ENCODE measurements at places on chromosomes 5 and 9.

GRCh38 chr5:78638423-78638822 lies 10.1 kb downstream of the LHFPL2 start:
- DNase-seq: no peak

DNA sequence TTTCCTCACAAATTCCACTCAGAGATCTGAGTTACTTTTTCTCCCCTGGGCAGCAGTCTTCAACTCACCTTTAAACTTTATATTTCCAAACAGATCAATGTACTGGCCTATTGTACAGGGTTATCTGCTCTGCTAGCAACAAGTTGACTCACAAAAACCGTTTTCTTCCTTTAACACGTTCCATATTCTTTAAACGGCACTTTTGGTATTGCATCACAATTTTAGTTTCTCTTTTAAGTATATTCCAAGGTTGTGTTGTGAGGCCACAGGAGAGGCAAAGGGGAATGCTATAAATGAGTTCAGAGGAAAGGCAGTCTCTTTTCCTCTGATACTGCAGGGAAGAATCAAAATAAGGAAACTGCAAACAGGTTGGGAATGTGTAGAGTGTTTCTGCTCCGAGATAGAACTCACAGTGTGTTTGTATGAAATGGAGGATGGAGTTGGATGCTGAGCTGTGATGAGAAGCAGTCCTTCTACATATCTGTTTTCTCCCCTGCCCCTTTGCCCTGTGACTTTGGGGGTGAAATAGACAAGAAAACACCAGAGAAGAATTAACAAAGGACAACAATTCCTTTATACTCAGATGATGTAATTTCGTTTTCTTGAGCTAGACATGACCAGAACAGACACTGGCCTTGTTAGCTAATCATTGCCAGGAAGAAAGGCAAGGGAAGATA lies 9.9 kb upstream of the ALDOB start:
- no peak for DNase-seq

DNA sequence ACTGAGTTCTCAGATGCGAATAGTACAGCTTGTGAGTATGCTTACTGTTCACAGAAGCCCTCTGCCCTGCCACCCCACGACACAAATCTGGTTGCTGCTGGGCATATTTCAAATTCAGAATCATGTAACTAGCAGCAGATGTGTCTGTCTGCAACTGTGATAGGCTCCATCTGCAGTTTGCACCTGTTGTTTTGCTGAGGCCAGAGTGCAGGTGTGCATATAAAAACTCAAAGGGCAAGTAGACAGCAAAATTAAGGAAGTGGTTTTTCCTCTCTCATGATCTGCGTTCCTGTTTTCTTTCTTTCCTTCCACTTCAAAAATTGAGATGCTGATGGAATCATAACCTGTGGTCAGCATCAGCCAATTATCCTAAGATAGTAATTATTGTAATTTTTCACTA lies 1000.5 kb downstream of the PTPRD start:
- DNase-seq: no peak

DNA sequence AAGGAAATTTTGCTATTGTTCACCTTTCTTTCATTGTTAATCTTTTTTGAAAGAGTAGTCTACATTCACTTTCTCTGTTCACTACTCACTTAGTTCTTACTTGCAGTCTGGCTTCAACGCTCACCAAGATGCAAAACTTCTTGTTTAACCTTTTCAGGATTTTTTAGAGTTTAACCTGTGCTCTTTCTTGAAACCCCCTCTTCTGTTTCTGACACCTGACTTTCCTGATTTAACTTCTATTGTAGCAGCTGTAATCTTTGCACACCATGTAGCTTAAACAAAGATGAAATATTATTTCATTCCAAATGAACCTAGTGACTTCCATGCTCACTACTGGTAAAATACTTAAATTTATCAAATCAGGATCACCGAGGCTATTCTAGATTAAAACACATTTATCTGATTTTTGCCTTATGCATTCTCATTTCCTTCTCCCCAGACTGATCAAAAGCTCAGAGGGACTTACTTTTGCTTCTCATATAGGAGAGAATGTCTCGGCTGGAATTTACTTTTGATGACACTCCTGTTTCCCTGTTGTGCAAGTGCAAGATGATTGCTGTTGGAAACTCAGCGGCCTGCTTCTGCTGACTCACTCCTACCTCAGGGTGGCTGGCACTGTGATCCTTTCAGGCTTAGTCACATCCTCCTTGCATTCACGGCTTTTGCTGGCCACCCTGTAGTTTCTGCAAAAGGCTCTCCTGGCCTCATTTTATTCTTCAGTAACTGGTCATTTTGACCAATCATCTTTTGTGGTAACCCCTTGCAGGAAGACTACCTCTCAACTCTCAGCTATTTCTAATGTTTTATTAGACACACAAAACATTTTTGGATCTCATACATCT lies 109.3 kb upstream of the IFNE start:
- DNase-seq: no peak

GRCh38 chr5:1793301-1793740 lies 6.3 kb downstream of the MRPL36 start:
- no peak for DNase-seq

GRCh38 chr5:126603402-126603991 lies 2.8 kb downstream of the PHAX start:
- no peak for DNase-seq

GRCh38 chr5:103041071-103041676 lies 78.8 kb downstream of the GIN1 start:
- no peak for DNase-seq

DNA sequence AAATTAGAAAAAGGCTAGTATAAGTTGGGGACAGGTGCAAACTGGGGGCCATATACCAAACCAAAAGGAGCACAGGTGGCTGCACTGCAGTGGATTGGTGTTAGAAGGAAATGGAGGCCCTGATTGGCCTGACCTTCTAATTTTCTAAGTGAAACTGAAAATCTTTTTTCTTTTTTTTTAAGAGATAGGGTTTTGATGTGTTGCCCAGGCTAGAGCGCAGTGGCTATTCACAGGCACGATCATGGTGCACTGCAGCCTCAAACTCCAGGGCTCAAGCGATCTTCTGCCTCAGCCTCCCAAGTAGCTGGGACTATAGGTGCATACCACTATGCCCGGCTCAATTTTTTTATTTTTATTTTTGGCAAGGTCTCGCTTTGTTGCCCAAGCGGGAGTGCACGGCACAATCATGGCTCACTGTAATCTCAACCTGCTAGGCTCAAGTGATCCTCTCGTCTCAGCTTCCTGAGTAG lies 9.8 kb upstream of the CCDC69 start:
- DNase-seq: no peak

GRCh38 chr9:111178331-111179055 lies 140.2 kb upstream of the LPAR1 start:
- DNase-seq: no peak

GRCh38 chr9:7439355-7439995 lies 360.1 kb downstream of the DMAC1 start:
- DNase-seq: no peak

GRCh38 chr5:55344392-55344992 lies 36.7 kb downstream of the MTREX start:
- DNase-seq: peak; percentile 50

DNA sequence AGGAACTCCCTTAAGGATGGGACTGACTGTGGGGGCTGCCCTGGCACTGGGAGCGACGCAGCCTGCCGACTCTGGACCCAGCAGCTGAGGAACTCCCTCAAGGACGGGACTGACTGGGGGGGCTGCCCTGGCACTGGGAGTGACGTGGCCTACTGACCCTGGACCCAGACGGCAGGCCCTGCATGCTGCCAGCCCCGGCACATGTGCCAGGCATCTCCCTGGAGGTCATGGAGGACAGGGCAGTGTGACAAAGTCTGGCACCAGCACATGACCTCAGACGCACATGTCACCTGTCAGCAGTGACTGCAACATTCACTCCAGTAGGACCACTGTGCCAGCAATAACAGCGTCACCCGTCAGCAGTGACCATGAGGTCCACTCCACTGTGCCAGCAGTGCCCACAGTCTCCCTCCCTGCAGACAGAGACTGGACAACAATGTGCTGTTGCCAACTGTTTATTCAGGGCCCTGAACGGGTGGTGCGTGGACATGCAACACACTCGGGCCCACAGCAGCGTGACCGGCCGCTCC lies 4.5 kb downstream of the FBXW5 start:
- DNase-seq: no peak

Measured in stimulated activated CD4-positive, alpha-beta T cell treated with anti-CD3 and anti-CD28 coated beads, Interleukin-1b, Interleukin-23, amount 100 ng/mL, for 1 hour (primary cell).